ENCODE measurements at places on chromosomes 6 and 20.

DNA sequence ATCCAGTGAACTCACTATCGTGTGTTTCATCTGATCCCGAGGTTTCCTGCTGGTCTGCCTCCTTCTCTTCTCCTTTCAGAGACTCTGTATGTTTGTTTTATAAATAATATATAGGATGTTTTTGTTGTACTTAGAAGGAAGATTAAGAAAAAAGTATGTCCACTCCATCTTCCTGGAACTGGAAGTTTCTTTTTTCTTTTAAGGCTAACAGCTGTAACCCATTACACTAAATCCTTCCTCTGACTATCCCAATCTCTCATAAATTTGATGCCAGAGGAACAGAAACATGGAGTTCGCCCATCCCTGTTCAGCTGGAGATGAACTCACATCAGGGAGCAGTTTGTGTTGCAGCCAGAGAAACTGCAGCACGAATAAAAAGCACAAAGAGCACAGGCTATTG is 20.7 kb downstream of the RIPK1 start:
- no peak for DNase-seq

- no peak for DNase-seq
Measured at GRCh38 chr6:157706883-157707282, 116.2 kb upstream of the SNX9 start.

DNA sequence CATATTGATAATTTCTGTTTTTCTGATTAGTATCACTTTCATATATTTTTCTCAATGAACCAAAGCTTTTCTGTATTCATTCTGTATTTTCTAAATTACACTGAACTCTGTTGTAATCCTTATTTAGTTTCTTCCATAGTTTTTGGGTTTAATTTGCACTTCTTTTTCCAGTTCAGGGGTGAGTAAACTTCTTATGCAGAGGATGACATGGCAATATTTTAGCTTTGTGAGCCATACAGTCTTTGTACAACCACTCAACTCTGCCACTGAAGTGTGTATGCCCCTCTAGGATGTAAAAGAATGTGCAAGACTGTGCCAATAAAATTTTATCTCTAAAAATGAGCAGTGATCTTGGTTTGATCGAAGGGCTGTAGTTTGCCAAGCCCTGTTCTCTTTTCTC is 239.0 kb upstream of the CITED2 start:
- DNase-seq: no peak

- no peak for DNase-seq
Measured at GRCh38 chr6:16473908-16474771, 235.8 kb downstream of the GMPR start.

Measured in activated naive CD8-positive, alpha-beta T cell treated with anti-CD3 and anti-CD28 coated beads, Interleukin-2, amount 50 U/mL, for 24 hours (primary cell).